Peyer's patch (tissue), 4 donors: ENCODE measurements at places on chromosomes 7 and 10. TPM values are rescaled to one million over a fixed set of nuclear protein-coding genes. Genes with fewer than 3 reads are reported as not detected.

PNLIPRP2 gene
- 9.9 TPM for total RNA-seq

- H3K27me3 ChIP-seq: no peaks in the 10 kb centered on the region
- no peak for DNase-seq
- no peak overlapping the region for H3K4me3 ChIP-seq
- H3K27ac ChIP-seq: no peak overlapping the region
These were observed 32.8 kb downstream of the PCGF5 start for GRCh38 chr10:91253300-91253699.

GRCh38 chr7:45972629-45973312 lies 51.7 kb upstream of the IGFBP3 start:
- H3K4me3 ChIP-seq: no peak overlapping the region
- no peaks in the 10 kb centered on the region for H3K27me3 ChIP-seq
- no peaks in the 10 kb centered on the region for H3K4me1 ChIP-seq
- no peak overlapping the region for H3K27ac ChIP-seq

ACSM6 gene
- total RNA-seq: not detected

SRRT gene
- 130 TPM for total RNA-seq

GRCh38 chr10:78584266-78584665 lies 484.5 kb upstream of the ZMIZ1 start:
- H3K36me3 ChIP-seq: no peaks in the 10 kb centered on the region
- no peak overlapping the region for H3K27ac ChIP-seq
- no peaks in the 10 kb centered on the region for H3K27me3 ChIP-seq
- peaks cover 21% of the 10 kb centered on the region for H3K4me1 ChIP-seq
- no peak overlapping the region for H3K4me3 ChIP-seq

DNA sequence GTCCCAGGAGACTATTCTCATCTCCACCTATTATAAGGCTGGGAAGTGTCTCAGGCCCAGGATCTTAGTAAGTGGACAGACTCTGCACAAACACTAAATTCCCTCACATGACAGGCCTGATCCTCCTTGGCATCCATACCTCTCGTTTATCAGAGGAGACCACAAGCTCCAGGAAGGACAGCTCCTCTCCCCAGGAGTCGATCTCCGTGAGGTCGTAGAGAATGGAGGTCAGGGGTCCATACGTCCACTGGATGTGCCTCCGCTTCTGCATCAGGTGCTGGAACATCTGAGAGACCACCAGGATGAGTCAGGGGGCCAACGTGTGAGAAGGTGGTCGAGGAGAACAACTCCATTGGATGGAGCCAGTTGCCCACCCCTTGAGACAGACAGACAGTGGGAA lies 5.6 kb downstream of the TRPV5 start:
- H3K36me3 ChIP-seq: no peaks in the 10 kb centered on the region
- no peak for DNase-seq
- no peaks in the 10 kb centered on the region for H3K27me3 ChIP-seq
- H3K4me1 ChIP-seq: no peaks in the 10 kb centered on the region
- H3K4me3 ChIP-seq: no peak overlapping the region

ZNF488 gene
- total RNA-seq: 19.8 TPM

- H3K4me1 ChIP-seq: no peaks in the 10 kb centered on the region
- H3K27ac ChIP-seq: no peak overlapping the region
- no peaks in the 10 kb centered on the region for H3K27me3 ChIP-seq
These were observed 177.4 kb downstream of the NRP1 start for GRCh38 chr10:33157103-33157502.

MYOF gene
- 15.1 TPM for total RNA-seq

DNA sequence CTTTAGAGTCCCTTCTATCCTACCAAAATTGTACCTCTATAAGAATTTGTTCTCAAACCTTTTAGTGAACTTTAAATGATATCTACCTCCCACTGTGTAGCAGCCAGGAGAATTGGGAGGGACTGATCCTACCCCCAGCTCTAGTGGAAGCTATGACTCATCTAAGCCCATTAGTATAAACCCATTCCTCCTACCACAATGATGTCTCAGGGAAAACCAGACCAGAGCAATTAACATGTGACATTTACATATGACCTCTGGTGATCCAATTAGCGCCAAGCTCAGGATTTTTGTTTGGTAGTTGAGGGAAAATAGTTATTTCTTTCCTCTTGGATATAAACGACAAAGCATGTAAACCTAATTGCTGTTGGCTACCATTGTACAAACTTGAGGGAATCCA lies 33.1 kb upstream of the R3HCC1L start:
- no peak for DNase-seq
- H3K27ac ChIP-seq: no peak overlapping the region
- no peaks in the 10 kb centered on the region for H3K4me1 ChIP-seq
- H3K36me3 ChIP-seq: no peaks in the 10 kb centered on the region
- no peak overlapping the region for H3K4me3 ChIP-seq
- H3K27me3 ChIP-seq: no peaks in the 10 kb centered on the region

DNA sequence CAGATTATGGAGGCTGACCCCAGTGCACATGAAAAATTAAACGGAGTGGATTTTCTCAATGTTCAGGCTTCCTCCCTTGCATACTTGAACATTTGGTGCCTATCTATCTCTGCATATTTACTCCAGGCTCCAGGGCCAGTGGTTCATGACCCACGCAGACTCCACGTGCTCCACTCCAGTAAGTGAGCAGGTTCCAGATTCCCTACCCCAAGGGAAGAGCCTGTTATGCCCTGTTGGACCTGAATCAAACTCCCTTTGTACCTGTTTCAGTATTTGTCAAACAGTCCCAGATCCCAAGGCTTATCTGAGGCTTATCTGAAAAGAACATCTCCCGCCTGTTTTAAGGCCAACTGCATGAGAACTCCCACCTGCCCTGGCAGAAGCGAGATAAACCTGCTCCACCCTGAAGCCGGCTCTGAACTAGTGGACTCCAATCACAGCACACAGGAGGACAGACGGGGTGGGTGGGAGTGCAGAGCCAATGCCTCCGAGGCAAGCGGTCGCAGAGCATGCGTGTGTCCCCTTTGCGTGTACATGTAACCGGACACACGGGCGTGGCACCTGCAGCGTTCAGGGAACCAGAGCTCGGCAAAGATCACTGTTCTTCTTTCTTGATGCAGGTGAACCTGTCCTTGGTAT lies 2.3 kb upstream of the FUOM start:
- no peak overlapping the region for H3K4me3 ChIP-seq
- no peaks in the 10 kb centered on the region for H3K27me3 ChIP-seq
- H3K36me3 ChIP-seq: no peaks in the 10 kb centered on the region
- H3K4me1 ChIP-seq: peaks cover 9% of the 10 kb centered on the region

DNA sequence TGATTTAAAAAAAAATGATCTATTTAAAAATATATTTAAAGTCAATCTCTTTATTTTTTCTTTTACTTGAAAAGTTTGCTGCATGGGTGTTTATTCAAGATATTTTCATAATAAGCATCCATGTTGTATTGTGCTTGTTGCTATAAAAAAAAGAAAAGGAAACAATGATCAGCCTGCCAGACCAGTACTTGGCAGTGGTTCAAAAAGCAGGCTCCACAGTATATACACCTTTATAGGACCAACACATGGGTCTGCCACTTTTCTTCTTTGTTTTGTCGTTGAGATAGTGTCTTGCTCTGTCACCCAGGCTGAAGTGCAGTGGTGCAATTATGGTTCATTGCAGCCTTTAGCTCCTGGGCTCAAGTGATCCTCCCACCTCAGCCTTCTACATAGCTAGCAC lies 228.0 kb downstream of the TWIST1 start:
- no peaks in the 10 kb centered on the region for H3K4me1 ChIP-seq
- H3K36me3 ChIP-seq: no peaks in the 10 kb centered on the region
- no peak overlapping the region for H3K4me3 ChIP-seq
- no peak for DNase-seq

DNA sequence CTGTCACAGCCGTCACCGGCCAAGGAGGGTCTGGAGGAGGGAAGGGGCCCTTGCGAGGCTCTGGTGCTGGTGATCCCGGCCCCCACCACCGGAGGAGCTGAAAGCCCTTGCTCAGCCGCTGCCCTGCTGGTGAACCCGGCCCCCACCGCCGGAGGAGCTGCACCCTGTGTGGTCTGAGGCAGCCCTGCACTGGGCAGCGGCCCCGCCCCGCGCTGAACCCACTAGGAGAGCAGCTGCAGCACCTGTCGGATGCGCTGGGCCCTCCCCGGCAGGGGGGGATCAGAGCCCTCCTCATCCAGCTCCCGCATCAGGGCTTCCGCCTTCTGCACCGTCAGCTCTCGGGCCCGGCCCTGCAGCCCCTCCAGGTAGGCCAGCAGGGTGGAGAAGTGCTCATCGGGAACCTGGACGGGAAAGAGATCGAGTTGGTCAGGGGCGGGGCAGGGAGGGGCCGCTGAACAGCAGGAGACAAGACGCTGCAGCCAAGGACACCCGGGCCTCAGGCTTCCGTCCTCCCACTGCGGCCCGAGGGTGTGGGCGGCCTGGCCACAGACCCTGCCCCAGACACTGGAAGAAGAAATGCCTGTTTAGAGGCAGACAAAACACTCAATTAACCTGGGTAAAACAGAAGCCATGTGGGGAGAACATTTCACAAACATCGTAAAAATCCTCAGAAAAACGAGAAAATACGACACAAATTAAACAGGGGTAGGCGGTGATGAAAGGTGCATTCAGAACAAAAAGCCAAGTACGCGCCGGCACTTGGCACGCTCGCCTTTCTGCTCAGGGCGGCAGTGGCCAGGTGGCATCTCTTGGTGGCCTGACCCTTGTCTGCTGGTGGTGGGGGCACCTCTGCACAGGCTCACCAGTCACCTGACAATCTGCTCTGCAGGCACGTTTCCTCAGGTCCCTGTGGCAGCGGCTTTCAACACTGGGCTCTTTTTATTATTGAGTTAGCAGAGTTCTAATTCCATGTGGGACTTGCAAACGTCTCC lies 14.7 kb downstream of the CYP2W1 start:
- no peaks in the 10 kb centered on the region for H3K4me1 ChIP-seq
- DNase-seq: no peak
- no peak overlapping the region for H3K27ac ChIP-seq
- no peak overlapping the region for H3K4me3 ChIP-seq
- no peaks in the 10 kb centered on the region for H3K27me3 ChIP-seq
- H3K36me3 ChIP-seq: peaks cover 6% of the 10 kb centered on the region

DNA sequence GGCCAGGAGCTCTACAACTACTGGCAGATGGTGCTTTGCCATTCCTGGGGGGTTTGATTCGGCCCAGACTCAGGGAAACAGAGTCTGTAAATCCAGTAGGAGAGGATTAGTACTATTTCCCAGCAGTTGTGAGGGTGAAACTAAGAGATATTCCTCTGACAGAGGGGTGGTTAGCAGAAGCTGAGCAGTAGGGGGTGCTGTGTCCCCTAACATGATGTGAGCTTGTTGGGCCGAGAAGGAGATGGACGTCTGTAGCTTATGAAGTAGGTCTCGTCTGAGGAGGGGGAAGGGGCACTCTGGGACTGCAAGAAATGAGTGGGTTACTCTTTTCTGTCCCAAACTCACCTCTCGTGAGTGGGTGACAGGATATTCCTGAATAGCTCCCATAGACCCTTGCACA lies 179.2 kb upstream of the MBL2 start:
- H3K4me1 ChIP-seq: no peaks in the 10 kb centered on the region
- no peaks in the 10 kb centered on the region for H3K36me3 ChIP-seq
- H3K27ac ChIP-seq: no peak overlapping the region
- no peaks in the 10 kb centered on the region for H3K27me3 ChIP-seq
- no peak for DNase-seq

DNA sequence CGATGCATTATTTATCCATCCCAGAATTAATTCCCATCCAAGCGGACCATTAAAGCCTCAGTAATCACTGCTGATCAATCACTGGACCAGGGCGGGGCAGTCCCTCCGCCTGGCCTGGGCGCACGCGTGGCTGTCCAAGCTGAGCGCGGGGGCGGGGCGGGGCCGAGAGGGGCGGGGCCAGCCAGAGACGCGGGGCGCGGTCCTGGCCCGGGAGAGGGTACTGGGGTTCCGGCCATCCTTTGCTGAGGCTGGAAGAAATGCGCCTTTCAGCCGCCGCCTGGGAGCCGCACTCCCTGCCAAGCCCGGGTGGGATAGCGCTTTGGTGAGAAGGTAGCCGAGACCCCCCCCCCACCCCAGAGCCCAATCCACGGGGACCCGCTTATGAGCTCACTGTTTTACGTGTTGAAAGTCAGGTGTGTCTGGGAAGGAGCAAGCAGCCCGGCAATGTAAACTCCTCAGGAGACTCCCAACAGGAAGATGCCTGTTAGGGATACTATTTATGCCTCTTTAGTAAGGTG lies at the start of gene ARHGAP22:
TSS of gene ARHGAP22 (minus strand) at position 83 of the 518 bp plus-strand sequence. CDS start 277 bp downstream, outside the sequence.
- no peaks in the 10 kb centered on the region for H3K4me1 ChIP-seq
- H3K4me3 ChIP-seq: peak within 1 kb of the TSS; percentile 40
- H3K27me3 ChIP-seq: no peaks in the 10 kb centered on the region
- peak; percentile 40 for DNase-seq
- no peaks in the 10 kb centered on the region for H3K36me3 ChIP-seq

LUC7L2 gene
- total RNA-seq: 69.4 TPM

DNA sequence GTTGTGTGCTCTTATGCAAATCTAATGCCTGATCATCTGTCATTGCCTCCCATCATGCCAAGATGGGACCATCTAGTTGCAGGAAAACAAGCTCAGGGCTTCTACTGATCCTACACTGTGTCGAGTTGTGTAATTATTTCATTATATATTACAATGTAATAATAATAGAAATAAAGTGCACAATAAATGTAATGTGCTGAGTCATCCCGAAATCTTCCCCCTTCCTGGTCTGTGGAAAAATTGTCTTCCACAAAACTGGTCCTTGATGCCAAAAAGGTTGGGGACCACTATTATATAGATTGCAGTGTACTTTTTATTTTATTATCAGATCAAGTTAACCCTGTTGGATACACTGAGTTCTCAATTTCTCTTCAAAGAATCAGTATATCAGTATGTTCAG lies 50.2 kb downstream of the BBS9 start:
- no peaks in the 10 kb centered on the region for H3K27me3 ChIP-seq
- no peak overlapping the region for H3K4me3 ChIP-seq
- no peaks in the 10 kb centered on the region for H3K36me3 ChIP-seq
- H3K4me1 ChIP-seq: no peaks in the 10 kb centered on the region
- no peak overlapping the region for H3K27ac ChIP-seq

DNA sequence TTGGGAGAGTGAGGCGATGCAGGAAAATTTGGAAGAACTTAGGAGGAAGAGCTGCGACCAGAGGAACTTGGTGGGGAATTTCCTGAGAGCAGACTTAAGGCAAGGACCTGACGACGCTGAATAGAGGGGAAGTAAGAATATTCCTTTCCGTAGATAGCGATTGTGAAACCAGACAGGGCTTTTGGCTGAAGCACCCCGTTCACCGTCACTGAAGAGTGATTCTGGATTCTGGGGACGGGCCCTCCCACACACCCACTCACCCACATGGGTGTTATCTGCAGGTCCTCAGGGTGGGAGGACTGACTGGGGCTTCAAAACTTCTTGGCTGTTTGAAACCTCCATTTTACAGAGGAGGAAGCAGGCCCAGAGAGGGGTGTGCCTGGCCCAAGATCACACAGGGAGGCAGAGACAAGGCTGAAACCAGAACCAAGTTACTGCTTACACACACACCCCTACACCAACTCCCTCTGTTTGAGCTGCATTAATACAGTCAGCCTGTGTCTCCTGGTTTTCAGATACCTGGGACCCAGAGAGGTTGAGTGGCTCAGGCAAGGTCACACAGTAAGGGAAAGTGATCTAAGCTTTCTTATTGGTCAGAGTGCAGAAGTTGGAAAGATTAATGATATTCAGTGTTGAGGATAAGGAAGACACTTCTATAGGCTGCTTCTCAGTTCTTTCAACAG lies 37.2 kb upstream of the CDH23 start:
- no peak overlapping the region for H3K4me3 ChIP-seq
- no peaks in the 10 kb centered on the region for H3K27me3 ChIP-seq
- H3K36me3 ChIP-seq: no peaks in the 10 kb centered on the region
- no peak for DNase-seq
- no peaks in the 10 kb centered on the region for H3K4me1 ChIP-seq
- peak overlapping the region; percentile 13 for H3K27ac ChIP-seq
